Mesenchymal stem cell (in vitro differentiated cells and primary cell): ENCODE measurements at places on chromosomes 2 and 18.

DNA sequence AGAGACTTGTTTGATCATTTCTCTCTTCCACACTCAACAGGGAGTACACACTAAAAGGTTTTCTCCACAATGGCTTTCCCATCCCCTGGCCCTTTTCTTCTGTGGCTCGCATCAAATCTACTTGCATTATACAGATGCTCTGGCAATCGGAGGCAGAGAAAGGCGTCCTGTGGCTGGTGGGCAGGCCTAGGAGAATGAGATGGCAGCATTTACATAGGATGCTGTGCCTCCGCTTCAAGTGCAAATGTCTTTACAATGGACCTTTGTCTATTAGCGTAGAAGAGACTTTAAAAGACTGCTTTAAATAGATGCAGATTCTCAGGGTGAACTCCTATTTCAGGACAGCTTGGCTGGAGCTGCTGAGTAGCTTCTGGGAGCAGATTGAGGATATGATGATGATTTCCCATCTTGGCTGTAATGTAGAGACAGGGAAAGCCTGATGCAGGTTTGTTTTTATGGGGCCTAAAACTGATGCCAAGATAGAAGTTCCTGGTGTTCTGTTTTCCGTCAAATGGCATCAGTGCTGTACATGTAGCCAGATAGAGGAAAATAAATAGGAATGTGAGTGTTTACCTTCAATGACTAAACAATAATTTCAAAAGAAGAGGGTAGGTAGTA is 423.4 kb downstream of the RND3 start:
- no peaks in the 10 kb centered on the region for H3K4me1 ChIP-seq
- no peaks in the 10 kb centered on the region for H3K27me3 ChIP-seq
- no peak for DNase-seq
- H3K27ac ChIP-seq = no peak overlapping the region
- no peak overlapping the region for H3K4me3 ChIP-seq
- H3K36me3 ChIP-seq = no peaks in the 10 kb centered on the region

GRCh38 chr2:36296798-36297197 is 58.8 kb upstream of the CRIM1 start:
- H3K4me3 ChIP-seq = no peak overlapping the region
- no peak for DNase-seq
- no peak overlapping the region for H3K27ac ChIP-seq

DNA sequence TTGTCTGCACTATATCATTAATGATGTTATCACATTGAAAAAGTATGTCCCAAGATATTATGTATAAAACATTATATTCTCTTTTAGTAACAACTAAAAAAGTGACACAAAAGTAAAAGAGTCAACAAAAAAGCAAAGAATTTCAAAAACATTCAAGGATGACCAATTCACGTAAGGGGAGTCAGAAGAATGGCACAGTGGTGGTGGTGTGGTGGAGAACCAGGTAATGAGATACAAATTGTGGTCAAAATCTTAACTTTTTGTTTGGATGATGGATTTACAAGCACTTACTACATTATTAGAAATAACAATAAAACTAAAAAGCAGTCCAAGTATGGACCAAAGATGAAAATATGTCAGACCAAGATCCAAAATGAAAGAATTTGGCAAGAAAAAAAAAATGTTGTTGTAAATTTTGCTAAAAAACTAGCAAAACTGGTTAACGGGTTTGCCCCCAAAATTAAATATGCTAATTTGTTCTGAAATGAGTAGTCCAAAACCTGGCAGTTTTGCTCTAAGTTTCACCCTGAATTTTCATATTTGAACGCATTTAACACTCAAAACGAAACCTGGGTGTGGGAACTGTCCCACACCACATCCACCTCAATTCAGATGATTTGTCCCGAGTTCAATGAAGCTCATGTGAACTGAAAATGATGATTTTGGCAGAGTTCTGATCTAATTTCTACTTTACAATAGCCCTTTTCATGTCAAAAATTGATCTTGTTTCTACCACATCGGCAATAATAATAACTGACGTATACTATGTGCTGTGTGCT is 135.8 kb downstream of the IKZF2 start:
- H3K4me1 ChIP-seq = no peaks in the 10 kb centered on the region
- no peaks in the 10 kb centered on the region for H3K27me3 ChIP-seq
- H3K4me3 ChIP-seq = no peak overlapping the region
- no peak overlapping the region for H3K27ac ChIP-seq

DNA sequence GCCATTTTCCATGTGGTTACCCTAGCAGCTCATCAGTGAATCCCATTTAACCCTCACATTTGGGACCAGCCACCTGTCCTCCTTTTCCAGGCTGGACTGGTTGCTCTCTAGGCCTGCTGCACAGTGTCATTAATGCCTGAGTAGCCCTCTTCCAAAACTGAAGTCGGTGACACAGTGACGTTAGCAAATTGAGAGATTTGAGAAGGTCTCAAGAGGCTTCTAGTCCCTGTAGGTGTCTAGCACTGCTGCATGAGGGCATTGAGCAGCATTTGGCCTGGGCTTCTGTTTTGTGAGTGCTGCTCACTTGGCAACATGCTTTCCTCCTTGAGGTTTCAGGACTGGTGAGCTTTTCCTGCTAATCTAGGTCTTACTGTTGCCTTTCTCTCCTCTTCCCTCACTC is 36.7 kb downstream of the PKP4 start:
- DNase-seq = no peak
- peaks cover 7% of the 10 kb centered on the region for H3K4me1 ChIP-seq
- H3K4me3 ChIP-seq = no peak overlapping the region
- no peaks in the 10 kb centered on the region for H3K36me3 ChIP-seq
- no peak overlapping the region for H3K27ac ChIP-seq

GRCh38 chr2:157217409-157217808 is 40.1 kb upstream of the GALNT5 start:
- H3K4me3 ChIP-seq = no peak overlapping the region
- no peaks in the 10 kb centered on the region for H3K27me3 ChIP-seq
- DNase-seq = no peak
- no peak overlapping the region for H3K27ac ChIP-seq
- no peaks in the 10 kb centered on the region for H3K4me1 ChIP-seq

DNA sequence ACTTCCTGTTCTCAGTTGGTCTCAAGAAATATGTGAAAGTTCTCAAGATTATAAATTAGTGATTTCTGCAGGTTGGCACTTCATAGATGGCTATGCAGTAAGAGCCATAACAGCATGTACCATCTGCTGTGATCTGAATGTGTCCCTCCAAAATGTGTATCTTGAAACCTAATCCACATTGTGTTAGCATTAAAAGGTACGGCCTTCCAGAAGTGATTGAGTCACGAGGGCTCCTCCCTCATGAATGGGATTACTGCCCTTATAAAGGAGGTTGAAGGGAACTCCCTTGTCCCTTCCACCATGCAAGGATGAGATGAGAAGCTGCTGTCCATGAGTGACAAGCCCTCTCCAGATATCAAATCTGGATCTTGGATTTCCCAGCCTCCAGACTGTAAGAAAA is 45.0 kb downstream of the METTL4 start:
- no peaks in the 10 kb centered on the region for H3K36me3 ChIP-seq
- H3K4me1 ChIP-seq = peaks cover 2% of the 10 kb centered on the region
- H3K27me3 ChIP-seq = no peaks in the 10 kb centered on the region
- no peak for DNase-seq
- no peak overlapping the region for H3K27ac ChIP-seq

DNA sequence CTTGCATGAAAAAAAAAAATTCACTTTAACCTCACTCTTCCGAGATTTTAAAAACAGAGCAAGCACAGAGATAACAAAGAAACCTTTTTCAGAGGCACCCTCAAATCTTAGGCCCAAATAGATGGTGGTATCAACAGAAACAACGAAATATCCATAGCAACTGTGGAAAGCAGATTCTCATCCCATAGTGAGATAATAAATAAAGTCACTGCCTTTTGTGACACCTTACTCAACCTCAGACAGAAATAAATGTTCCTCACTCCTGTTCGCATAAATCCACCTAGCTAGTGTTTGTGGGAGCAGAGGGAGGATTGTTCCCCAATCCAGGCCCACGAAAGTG is 60.9 kb upstream of the RTN4 start:
- peak; percentile 59 for DNase-seq
- peak overlapping the region; percentile 93 for H3K27ac ChIP-seq
- no peaks in the 10 kb centered on the region for H3K36me3 ChIP-seq
